ENCODE measurements at places on chromosomes 7 and 10.

DNA sequence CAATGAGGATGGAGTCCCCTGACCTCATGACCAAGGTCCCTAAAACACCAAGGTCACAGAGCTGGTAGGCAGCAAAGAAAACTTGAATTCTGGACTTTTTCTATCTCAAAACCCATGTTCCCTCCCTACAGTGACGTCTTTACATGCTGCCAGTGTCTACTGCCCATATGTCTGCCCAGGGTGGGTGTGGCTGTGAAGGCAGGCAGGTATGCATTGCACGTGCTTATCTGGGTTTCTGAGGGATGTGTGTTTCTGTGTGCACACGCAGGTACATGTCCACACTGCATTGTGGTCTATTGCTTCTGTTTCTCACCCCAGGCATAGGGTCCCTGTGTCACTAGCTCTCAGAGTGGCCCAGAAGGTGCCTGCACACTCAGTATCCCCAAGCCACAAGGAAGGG, 13.5 kb downstream of the ATP6V1F start:
- DNase-seq, result no peak

DNA sequence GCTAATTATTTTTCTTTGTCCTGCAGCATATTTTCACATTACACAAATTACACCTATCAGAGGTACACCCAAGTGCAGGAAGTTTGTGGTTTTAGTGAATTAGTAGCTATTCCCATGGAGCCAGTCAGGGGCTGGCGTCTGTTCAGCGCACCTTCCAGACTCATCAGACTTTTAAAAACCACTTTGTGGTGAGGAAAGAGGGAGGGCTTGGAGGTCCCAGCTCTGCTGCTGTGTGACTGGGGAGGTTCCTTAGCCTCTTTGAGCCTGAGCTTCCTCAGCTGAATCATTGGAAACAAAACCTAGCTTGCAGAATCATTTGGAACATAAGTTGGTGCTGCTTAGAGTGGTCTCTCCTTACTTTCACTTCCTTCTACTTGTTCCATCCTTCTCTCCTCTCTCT, 175.4 kb downstream of the SORCS3 start:
- no peak for DNase-seq

GRCh38 chr7:129014501-129015101, 40.3 kb downstream of the TNPO3 start:
- DNase-seq, result no peak

DNA sequence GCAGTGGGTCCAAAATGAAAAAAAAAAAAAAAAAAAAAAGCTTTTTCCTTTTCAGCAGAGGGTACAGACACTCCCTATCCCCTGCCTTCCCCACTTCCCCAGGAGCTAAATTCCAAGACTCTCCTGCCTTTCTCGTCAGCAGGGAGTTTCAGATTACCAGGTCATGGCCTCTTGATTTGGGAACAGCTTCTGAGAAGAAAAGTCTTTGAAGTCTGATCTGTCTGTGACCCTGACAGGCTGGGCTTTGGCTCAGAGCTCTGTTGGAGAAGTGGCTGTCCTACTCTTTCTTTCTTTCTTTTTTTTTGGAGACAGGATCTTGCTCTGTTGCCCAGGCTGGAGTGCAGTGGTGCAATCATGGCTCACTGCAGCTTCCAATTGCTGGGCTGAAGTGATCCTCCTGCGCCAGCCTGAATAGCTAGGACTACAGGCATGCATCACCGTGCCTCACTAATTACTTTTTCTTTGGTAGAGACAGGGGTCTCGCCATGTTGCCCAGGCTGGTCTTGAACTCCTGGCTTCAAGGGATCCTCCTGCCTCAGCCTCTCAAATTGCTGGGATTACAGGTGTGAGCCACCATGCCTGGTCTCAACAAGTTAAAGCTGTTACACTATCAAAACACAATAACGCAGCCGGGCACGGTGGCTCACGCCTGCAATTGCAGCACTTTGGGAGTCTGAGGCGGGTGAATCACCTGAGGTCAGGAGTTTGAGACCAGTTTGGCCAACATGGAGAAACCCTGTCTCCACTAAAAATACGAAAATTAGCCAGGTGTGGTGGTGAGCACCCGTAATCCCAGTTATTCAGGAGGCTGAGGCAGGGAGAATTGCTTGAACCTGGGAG, 59.9 kb downstream of the COL26A1 start:
- no peak for DNase-seq

DNA sequence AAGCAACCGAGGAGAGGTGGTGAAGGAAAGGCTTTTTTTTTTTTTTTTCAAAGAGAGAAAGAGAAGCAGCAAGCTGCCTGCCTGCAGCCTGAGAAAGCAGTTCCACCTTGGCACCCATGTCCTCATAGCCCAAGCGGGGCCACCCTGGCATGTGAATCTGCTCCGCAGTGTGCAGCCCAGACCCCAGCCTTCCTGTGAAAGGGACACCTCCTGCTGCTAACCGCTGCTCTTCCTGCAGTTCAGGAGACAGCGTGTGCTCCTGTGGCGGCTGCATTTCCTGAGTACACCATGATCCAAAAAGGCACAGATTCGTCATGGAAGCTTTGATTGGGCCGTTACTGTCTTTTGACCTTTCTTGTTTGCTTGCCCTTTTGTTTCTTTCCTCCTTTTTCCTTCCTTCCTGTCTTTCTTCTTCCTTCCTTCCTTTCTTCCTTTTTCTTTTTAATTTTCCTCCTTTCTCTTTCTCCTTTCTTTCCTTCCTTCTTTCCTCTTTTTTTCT, 38.1 kb downstream of the IKZF1 start:
- DNase-seq, result peak; percentile 61

DNA sequence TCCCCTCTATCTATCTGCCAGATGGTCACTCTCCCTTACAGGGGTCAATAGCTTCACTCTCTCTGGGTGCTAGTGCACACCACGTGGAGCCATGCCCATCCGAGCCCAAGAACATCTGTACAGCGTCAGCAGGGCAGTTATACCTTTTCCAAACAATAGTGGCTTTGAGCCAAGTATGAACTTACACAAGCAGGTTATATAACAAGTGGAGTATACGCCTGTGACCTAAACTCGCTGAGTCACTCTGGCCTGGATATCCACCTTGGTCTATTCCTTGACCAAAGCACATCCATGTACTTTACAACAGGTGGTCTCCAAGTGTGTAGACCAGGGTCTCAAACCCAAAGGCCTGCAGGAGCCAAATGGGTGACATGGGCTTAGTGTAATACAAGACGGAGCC, 20.3 kb downstream of the PLAC9 start:
- DNase-seq, result no peak

- DNase-seq, result no peak
Observed at GRCh38 chr10:53918755-53919154, 882.3 kb downstream of the PCDH15 start.

GRCh38 chr7:75758491-75758890, 13.5 kb downstream of the CCL26 start:
- no peak for DNase-seq

GRCh38 chr7:12851841-12852240, 164.4 kb downstream of the ARL4A start:
- no peak for DNase-seq

- DNase-seq, result no peak
Observed at GRCh38 chr10:31888442-31888841, 40.2 kb downstream of the ARHGAP12 start.

- no peak for DNase-seq
Observed at GRCh38 chr7:144761493-144761892, 74.4 kb downstream of the TPK1 start.

- peak; percentile 50 for DNase-seq
Observed at GRCh38 chr10:118720685-118721538, 33.9 kb downstream of the CACUL1 start.

GRCh38 chr10:11197266-11197712, 179.6 kb downstream of the CELF2 start:
- DNase-seq, result no peak

DNA sequence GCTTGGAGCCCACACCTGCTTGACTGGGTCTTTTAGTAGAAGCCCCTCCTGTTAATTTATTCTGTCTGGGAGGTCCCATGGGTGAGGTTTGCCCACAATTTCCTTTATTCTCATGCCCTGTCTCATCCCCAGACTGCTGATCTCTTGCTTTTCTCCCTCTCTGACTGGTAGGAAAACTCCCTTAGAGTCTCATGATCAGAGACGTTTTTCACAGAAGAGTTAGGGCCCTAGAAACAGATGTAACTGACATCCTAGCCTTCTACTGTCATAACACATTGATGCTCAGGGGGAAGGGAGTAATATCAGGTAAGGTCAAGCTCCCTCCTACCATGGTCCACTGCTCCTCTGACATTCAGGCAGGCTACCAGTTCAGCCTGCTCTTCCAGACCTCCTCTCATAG, 43.7 kb upstream of the WASL start:
- no peak for DNase-seq

- no peak for DNase-seq
Observed at GRCh38 chr10:67622511-67622910, 73.5 kb downstream of the CTNNA3 start.

DNA sequence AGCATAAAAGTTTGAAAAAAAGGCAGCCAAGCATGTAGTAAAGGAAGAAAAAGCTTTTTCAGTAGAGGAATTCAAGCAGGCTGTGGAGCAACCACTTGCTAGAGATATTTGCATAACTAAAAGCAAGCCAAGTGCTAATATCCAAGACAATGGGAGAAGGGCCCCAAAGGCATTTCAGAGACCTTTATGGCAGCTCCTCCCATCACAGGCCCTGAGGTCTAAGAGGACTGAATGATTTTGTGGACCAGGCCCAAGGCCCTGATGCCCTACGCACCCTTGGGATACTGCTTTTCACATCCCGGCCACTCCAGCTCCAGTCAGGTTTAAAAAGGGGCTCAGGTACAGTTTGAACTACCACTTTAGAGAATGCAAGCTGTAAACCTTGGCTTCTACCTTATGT, 261.7 kb upstream of the SEMA3C start:
- DNase-seq, result no peak

GRCh38 chr7:24024276-24025068, 259.5 kb upstream of the NPY start:
- DNase-seq, result no peak

DNA sequence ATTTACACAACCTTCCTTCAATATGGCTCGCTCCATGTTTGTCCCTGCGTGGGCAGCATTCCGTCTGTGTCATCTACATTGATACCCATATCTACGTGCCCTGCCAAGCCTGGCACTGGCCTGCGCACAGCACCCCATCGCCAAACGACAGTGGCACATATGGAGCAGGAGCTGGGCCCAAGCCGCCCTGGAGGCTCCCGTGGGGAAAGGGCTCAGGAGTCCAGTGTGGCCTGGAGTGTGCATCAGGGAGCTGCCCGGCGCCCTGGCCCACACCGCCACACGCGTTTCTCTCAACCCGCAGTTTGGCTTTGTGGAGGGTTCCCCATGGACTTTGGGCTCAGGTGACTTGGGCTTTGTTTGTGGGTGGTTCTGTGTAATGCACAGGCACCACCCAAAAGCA, 273.2 kb downstream of the PTPRN2 start:
- DNase-seq, result no peak

GRCh38 chr7:3194501-3195141, 106.4 kb upstream of the SDK1 start:
- DNase-seq, result no peak

DNA sequence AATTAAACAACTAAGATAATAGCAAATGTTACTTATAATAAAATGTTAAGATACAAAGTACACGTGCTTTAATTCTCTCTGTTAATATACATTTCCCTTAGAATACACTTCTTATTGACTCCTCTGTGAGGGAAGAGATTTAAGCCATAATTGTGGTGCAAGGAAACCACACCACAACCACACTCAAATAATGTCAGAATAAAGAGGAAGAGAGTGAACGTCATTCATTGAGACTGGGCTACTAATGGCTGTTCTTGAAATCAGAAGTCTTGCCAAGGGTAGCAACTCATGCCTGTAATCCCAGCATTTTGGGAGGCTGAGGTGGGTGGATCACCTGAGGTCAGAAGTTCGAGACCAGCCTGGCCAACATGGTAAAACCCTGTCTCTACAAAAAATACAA, 10.0 kb downstream of the FAM171A1 start:
- DNase-seq, result no peak

GRCh38 chr7:8387551-8388256, 45.7 kb upstream of the NXPH1 start:
- DNase-seq, result no peak

DNA sequence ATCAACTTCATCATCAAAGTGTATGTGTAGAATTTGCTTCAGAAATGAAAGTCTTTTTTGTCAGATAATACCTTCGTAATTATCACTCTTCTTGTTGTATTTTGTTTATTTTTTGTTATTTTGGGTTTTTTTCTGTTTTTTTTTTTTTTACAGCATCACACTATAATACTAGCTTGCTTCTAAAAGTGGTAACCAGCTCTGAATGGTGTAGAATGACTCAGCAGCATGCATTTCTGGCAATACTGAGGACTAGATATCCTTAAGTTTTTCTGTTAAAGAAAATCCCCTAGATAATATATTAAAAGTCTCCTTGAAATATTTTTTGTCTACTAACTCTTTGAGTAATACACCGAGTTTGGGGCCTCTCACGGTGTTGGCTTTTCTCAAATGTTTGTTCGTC, 109.1 kb downstream of the LMBR1 start:
- DNase-seq, result no peak

- no peak for DNase-seq
Observed at GRCh38 chr10:26365681-26366358, 72.3 kb upstream of the APBB1IP start.

DNA sequence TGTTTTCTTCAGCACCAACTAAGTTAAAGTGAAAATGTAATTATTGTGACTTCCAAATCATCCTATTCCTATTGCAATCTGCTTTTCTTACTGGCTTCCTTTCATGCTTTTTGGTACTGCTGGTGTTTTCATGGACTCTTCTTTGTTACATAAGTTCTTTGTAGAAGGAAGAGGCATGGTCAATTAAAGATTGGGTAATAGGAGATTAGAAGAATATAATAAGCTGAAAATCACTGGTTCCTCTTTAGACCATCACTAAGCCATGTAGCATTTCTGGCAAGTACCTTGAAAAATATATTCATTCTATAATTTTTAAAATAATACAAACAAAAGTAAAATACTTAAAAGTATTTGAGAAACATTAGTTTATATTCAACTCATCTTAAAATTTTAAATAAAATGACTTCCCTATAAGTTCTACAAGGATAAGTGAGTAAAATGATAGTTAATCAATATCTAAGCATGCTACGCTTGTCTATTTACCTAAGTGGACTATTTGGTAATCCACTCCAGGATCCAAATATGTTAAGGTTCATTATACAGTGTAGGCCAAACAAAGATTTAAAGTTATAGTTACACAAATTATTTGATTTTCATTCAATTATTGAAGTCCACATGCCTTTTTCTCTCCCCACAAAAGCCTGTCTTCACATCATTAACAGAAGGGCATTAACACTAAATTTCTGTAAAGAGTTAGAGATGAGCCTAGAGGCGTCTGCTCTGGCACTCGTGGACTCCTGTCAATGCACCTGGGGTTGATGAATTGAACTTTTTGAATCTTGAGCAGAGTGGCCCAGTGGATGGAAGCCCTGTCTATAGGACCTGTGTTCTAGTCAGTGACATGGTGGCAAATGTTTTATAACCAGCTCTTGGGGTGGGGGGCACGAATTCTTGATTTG, 408.1 kb downstream of the INHBA start:
- DNase-seq, result no peak

- DNase-seq, result no peak
Observed at GRCh38 chr7:149458235-149458634, 2.6 kb downstream of the ZNF777 start.

DNA sequence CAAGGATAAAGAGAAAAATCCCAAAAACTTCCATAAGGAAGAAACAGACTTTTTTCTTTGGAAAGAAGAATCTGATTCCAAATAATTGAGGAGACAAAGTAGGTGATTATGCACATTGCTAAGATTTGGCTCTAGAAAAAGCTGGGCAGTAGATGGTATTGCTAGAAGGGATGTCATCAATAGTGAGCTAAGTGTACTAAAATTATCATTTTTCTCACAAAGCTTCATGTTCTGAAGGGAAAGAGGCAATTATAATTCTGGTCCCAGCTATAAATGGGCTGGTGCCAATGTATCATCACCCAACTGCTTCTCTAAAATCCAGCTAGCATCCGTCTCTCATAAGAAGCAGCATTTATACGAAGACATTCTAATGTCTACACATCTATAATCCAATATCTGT, 23.9 kb downstream of the STEAP1 start:
- DNase-seq, result no peak

All from T-helper 9 cell (primary cell).